ENCODE measurements at places on chromosomes 6 and 20.

- DNase-seq: peak; percentile 63
These were observed 658.8 kb downstream of the PTPRT start for GRCh38 chr20:42530855-42531448.

DNA sequence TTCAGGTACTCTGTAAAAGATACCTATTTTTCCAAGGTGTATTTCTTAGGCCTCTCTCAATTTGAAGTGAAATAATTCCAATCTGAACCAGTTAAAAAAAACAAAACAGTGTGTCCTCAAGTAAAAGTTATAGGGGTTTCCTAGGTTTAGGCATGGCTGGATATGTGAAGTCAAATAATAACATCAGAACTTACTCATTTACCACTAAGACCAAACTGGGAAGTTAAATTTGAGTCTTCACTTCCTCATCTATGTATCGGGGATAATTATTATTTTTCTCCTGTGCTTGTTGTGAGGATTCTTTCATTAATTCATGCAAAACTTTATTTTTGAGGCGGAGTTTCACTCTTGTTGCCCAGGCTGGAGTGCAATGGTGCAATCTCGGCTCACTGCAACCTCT, 86.2 kb upstream of the PTPRK start:
- DNase-seq: no peak

DNA sequence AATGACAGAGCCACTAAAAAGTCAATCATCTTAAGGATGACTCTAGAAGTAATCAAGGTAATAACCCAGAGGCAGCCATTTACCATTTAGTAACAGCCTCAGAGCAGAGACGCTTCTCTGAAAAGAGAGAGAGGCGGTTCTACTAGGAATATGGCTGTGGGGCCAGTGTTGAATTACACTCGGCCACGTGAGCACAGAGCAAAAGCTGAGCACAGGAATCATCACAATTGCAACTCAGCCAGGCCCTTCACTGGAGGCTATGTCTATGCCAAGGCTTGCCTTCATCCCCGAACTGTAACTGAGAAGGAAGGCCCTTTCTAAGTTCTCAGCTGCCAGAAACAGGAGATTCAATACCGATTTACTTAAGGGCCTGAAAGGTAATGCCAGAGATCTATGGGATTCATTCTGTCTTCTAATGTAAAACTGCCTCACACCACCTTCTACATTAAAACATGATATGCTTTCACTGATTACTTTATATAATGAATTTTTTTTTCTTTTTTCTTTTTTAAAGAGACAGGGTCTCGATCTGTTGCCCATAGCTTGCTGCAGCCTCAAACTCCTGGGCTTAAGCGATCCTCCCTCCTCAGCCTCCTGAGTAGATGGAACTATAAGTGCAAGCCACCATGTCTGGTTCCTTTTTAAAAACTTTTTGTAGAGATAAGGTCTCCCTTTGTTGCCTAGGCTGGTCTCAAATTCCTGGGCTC, 67.6 kb downstream of the NUDT3 start:
- DNase-seq: peak; percentile 13

DNA sequence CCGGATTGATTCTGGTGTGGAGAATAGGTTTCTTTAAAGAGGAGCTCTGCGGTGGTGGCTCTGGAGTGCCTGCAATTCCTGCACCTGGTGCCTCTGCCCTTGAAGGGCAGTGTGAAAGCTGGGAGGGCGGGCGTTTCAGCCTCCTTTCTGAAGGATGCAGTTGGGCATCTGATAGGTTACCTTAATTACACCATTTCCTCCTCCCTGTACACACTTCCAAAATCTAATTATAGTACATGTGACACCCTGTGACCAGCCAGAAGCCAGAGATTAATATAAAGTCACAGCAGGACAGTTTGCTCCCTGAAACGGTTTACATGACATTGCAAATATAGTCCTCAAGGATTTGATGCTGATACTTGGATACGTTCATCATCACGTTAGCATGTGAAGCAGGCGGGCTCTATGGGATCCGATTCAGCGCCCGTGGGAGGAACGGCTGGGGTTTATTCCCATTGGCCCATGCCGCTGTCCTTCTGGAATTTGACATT, 548.2 kb downstream of the QKI start:
- DNase-seq: no peak

GRCh38 chr20:5570452-5570851, 179.7 kb upstream of the SHLD1 start:
- no peak for DNase-seq

DNA sequence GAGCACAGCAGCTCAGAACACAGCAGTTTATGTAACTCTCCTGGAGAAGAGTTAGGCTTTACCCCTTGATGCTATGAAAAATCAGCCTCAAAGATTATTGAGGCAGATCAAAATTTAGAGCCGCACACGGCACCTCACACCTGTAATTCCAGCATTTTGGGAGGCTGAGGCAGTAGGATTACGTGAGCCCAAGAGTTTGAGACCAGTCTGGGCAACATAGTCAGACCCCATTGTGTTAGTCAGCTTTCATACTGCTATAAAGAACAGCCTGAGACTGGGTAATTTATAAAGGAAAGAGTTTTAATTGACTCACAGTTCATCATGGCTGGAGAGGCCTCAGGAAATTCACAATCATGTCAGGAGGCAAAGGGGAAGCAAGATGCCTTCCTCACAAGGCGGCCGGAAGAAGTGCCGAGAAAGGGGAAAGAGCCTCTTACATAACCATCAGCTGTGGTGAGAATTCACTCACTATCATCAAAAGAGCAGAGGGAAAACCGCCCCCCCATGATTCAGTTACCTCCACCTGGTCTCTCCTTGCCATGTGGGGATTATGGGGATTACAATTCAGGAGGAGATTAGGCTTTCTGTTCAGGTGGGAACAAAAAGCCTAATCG, 87.7 kb downstream of the SGK1 start:
- DNase-seq: peak; percentile 90

- no peak for DNase-seq
These were observed 26.7 kb downstream of the ARFGEF3 start for GRCh38 chr6:138188278-138188941.

GRCh38 chr6:18115356-18115755, 7.1 kb downstream of the NHLRC1 start:
- no peak for DNase-seq

GRCh38 chr20:10915815-10916214, 242.0 kb upstream of the JAG1 start:
- DNase-seq: no peak

- no peak for DNase-seq
These were observed 249.4 kb downstream of the DLL1 start for GRCh38 chr6:170041526-170041925.

GRCh38 chr20:35120012-35120701, 27.0 kb downstream of the EDEM2 start:
- no peak for DNase-seq

DNA sequence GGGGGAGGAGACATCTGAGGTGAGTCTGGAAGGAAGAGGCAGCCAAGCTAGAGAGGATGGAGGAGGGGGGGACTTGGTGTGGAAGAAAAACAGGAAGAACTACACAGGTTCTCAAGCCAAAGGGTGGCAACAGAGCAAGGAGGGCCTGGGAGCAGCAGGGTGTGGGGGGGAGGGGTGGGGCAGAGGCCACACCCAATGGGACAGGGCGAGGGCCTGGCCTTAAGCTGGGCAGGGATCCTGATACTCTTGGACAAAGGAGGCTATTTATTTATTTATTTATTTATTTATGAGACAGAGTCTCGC, 359.0 kb downstream of the ZFAND3 start:
- DNase-seq: no peak

Data from NCI-H524 (cell line).